ENCODE measurements at places on chromosomes 16 and 17. TPM values are rescaled to one million over a fixed set of nuclear protein-coding genes. Genes with fewer than 3 reads are reported as not detected.
A peak's percentile ranks its signal among the peaks of the same experiment; 100 is the strongest.

- peaks cover 35% of the 10 kb centered on the region for H3K27me3 ChIP-seq
- no peaks in the 10 kb centered on the region for H3K36me3 ChIP-seq
- H3K4me3 ChIP-seq = no peak overlapping the region
Measured at GRCh38 chr17:49523706-49524472, 28.8 kb downstream of the NGFR start.

GRCh38 chr16:5537347-5537746 is 439.8 kb upstream of the EEF2KMT start:
- H3K36me3 ChIP-seq = no peaks in the 10 kb centered on the region
- no peaks in the 10 kb centered on the region for H3K4me1 ChIP-seq
- H3K27ac ChIP-seq = no peak overlapping the region
- no peak for DNase-seq

TOX3 gene
- 4.1 TPM for total RNA-seq

- no peak for DNase-seq
- H3K27ac ChIP-seq = no peak overlapping the region
- H3K4me1 ChIP-seq = peaks cover 3% of the 10 kb centered on the region
- H3K4me3 ChIP-seq = no peak overlapping the region
- no peaks in the 10 kb centered on the region for H3K36me3 ChIP-seq
Measured at GRCh38 chr16:9917691-9918090, 264.5 kb downstream of the GRIN2A start.

DNAJA2 gene
- 53.1 TPM for total RNA-seq

GRCh38 chr17:27502526-27503324 is 46.5 kb downstream of the KSR1 start:
- no peaks in the 10 kb centered on the region for H3K36me3 ChIP-seq
- H3K27me3 ChIP-seq = no peaks in the 10 kb centered on the region
- H3K4me3 ChIP-seq = no peak overlapping the region
- peak overlapping the region; percentile 3 for H3K27ac ChIP-seq

DNA sequence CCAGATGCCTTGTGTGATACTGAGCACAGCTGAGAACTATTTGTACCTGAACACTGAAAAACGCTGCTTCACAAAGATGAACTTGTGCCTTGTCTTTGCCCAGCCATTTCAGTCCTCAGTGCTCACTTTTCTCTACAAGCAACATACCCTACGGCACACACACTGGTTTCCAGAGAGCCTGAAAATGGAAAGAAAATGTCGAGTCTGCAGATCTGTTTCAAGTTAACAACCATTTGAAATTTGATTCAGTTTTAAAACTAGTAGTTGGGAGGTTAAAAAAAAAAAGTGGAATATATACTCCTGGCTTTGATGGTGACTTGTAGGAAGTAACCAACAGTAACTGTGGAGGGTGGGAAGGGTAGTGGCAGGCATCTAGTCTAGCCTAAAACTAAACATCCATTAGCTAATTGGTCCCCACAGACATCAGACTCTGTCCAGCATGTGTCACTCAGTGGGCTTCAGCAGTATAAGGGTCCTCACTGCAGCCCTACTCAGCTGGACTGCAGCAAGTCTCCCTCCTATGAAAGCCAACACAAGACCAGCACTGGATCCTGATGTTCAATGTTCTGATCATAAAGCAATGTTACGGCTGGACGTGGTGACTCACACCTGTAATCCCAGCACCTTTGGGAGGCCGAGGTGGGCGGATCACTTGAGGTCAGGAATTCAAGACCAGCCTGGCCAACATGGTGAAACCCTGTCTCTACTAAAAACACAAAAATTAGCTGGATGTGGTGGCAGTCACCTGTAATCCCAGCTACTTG is 27.1 kb downstream of the ERN1 start:
- peaks cover 5% of the 10 kb centered on the region for H3K36me3 ChIP-seq
- peaks cover 30% of the 10 kb centered on the region for H3K4me1 ChIP-seq

DNA sequence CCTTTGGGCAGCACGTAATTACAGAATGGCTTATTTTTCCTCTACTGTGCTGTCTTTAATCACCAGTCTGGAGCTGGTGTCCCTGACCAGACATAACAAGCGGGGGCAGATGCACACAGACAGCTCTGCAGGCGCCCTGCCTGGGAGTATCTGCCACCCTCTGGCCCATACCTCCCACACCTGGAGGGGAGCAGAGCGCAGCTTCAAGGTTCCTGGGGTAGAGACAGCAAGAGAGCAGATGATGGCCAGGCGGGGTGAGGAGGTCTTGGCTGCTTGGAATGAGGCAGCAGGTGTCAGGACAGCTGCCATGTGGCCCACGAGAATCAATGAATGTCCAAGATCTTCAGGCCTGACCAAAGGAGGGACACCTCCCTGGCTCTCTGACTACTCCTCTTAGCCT is 23.8 kb downstream of the TMEM94 start:
- H3K4me3 ChIP-seq = no peak overlapping the region
- no peak overlapping the region for H3K27ac ChIP-seq
- peaks cover 54% of the 10 kb centered on the region for H3K4me1 ChIP-seq
- DNase-seq = no peak

CNTNAP4 gene
- total RNA-seq = not detected

RMI2 gene
- 1.7 TPM for total RNA-seq

DNA sequence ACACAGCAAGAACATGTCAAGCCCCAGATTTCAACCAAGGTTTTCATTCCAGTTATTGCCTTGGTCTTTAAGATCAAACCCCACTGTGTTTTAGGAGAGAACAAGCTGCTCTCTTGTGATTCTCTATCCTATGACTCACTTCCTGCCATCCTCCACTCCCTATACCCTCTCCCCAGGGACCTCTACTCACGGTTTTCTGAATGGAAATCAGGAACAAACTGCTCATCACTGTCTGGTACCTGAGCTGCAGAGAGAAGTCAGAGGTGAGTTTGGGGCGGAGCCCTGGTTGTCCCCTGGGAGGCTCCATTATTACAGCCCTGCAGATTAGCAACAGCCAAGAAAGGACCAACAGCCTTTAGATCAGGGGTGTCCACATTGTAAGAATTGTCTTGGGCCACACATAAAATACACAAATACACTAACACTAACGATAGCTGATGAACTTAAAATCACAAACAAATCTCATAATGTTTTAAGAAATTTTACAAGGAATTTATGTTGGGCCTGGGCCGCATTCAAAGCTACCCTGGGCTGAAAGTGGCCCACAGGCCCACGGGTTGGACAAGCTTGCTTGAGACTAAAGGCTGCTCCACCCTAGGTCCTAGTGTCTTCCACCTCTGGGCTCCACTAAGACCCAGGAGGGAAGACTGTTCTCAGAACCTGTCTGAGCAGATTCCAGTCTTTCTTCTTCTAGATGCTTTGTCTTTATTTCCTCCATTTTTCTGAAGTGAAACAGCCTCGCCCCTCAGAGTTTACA is 9.7 kb downstream of the ETV4 start:
- no peaks in the 10 kb centered on the region for H3K27me3 ChIP-seq
- H3K4me3 ChIP-seq = no peak overlapping the region
- DNase-seq = no peak
- H3K4me1 ChIP-seq = peaks cover 3% of the 10 kb centered on the region

KRT13 gene
- 5.2 TPM for total RNA-seq

DNA sequence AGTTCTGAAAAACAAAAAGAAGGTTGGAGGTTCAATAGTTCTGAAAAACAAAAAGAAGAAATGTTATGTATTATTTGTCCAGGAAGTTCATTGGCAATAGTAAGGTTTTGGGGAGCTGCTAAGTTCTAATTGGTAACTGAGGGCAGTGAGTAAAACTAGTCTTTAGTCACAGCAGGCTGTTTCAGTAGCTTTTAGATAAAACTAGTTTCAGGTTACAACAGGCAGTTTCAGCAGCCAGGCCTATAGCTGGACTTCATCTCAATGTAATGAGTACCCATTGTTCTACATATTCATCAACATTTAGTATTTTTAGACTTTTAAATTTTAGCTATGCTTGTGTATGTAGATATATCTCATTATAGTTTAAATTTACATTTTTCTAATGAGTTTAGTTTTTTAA is 639.3 kb downstream of the TOX3 start:
- no peaks in the 10 kb centered on the region for H3K36me3 ChIP-seq
- H3K27me3 ChIP-seq = no peaks in the 10 kb centered on the region
- no peak for DNase-seq
- H3K4me1 ChIP-seq = no peaks in the 10 kb centered on the region
- H3K27ac ChIP-seq = no peak overlapping the region
- no peak overlapping the region for H3K4me3 ChIP-seq

- H3K36me3 ChIP-seq = no peaks in the 10 kb centered on the region
- H3K4me1 ChIP-seq = no peaks in the 10 kb centered on the region
- H3K27ac ChIP-seq = no peak overlapping the region
- DNase-seq = no peak
- no peaks in the 10 kb centered on the region for H3K27me3 ChIP-seq
- no peak overlapping the region for H3K4me3 ChIP-seq
Measured at GRCh38 chr16:17572145-17572544, 101.4 kb upstream of the XYLT1 start.

IL34 gene
- total RNA-seq = 2.6 TPM

All from lower lobe of right lung (tissue), 2 donors.